ENCODE measurements at places on chromosomes 5 and 9.
A peak's percentile ranks its signal among the peaks of the same experiment; 100 is the strongest.

- DNase-seq, result no peak
Observed at GRCh38 chr5:4208996-4209395, 613.4 kb downstream of the IRX1 start.

DNA sequence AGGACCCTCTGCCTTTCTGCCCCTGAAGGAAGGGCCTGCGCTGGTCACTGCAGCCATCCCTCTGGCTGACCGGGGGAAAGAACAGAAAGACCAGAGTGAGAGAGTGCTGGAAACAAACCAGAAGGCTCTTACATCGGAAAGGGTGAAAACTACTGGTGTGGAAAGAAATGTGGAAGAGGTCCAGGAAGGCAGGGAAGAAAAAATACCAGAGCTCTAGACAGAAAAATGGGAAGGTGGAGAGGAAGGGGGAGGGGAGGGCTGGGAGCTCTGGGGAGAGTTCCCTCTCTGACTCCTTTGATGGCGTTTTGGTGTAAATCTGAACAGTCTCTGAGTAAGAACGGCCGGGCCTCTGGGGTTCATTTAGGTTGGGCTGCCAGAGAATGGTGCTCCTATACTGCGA, 47.7 kb downstream of the COL23A1 start:
- DNase-seq, result peak; percentile 60

DNA sequence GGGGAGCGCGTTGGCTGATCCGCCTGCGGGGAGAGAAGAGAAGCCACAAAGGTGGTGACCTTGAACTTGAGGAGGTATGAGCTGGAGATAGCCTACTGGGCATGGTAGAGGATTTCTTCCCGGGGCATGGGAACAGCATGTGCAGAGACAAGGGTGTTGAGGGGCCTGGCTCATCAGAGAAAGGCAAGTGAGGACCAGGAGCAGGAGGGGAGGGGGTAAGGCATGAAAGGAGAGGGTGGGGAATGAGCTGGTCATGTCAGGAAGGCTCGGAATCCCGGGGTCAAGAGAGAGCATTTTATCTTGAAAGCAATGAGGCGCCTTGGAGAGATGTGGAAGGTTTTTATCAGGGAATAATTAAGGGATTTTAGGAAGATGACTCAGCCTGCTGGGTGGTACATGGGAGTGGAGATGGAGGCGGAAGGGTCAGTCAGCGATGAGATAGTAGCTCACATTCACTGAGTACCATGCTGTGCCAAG, 121.1 kb downstream of the LHX2 start:
- DNase-seq, result no peak

DNA sequence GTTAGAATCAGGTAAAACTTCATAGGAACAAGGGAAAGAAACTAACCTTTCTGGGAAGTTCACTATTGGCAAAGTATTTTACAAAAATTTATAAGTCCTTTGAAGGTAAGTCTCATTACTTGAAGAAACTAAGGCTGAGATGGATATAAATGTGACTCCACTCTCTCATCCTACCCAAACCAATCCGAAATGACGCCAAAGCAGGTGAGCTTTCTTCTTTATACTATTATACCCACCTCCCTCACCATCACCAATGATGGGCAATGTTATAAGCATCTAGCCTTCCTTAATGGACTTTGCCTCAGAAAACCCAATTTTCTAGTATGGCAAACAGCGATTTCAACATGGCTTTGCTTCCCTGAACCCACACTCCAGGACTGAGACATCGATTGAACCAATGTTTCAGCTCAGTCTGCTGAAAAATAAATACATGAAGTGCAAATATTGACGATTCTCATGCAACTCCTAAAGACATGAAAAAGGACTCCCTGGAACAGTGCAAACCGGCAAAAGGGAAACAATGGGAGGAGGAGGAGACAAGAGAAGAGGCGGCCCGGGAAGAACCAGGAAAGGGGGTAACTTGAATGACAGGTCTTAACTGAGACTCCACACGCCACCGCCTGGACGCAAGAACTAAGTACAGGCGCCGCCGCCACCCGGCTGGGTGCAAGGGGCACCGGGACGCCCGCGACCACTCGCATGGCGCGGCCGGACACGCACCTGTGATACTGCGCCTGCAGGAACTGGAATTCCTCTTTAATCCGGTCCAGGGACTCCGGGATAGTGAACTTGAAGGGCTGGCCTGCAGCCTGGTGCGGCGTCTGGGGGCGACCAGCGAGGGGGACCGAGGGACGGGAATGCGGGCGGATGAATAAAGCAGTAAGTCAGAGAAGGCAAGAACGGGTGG, 2.5 kb downstream of the TLE1 start:
- DNase-seq, result peak; percentile 65

DNA sequence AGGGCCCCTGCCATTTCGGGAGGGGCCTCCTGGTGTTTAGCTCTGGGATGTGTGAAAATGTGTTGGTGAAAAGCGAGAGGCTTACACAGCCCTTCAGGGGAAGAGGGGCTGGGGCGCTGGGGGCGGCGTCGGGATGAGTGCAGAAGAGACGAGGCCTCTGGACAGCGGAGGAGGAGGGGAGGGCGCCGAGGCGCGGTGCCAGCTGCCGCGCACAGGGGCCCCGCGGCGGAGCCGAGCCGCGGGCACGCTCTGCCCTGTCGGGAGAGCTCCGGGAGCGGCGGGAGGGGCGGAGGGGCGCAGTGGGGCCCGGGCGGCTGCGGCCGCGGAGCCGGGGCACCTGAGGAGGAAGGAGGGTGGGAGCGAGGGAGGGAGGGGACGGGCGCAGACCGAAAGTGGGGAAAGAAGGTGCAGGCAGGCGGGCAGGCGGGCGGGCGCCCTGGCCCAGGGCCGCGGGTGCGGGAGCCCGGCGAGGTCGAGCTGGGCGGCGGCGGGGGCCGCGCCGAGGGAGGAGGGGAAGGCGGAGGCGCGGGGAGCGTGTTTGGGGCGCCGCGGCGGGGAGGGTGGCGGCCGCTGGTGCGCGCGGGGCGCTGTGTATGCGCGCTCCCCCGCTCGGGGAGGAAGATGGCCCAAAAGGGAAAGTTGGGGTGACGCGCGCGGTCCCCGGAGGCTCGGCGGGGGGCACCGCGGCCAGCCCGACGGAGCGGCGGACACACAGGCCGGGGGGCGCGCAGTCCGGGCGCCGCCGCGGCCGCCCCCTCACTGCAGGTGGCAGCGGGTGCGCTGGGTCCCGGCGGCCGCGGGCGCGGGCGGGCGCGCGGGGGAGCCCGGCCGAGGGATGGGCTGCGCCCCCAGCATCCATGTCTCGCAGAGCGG, at the start of gene PDE8B:
Gene PDE8B, plus strand, starts transcription at position 590 of the 873 bp plus-strand sequence. Its CDS starts 246 bp downstream, at position 836.
- no peak for DNase-seq

DNA sequence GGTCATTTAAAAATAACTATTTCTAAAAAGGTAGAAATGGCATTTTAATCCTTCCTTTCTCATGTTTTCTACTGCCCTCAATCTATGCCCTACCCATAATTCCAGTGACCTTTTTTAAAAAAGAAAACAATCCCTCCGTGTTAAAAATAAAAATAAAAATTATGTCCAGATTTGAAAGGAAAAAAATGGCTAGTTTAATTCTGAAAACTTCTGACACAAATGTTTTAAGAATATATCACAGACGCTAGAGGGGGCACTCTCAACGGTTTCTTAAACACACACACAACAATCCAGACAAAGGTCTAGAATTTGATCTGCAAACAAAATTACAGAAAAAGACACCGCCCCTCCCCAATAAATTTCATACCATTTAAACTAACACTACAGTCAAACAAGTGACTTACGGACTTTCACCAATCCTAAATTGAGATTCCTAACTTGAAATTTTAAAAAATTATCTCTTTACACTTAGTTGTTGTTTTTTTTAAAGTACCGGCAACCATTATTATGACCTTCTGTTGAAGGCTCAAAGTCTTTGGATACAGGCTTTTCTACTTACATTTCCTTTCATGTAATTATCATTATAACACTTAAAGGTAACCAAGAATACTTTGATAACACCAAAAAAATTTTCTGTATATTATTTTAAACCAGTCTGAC, 38.2 kb downstream of the CLINT1 start:
- DNase-seq, result peak; percentile 33

DNA sequence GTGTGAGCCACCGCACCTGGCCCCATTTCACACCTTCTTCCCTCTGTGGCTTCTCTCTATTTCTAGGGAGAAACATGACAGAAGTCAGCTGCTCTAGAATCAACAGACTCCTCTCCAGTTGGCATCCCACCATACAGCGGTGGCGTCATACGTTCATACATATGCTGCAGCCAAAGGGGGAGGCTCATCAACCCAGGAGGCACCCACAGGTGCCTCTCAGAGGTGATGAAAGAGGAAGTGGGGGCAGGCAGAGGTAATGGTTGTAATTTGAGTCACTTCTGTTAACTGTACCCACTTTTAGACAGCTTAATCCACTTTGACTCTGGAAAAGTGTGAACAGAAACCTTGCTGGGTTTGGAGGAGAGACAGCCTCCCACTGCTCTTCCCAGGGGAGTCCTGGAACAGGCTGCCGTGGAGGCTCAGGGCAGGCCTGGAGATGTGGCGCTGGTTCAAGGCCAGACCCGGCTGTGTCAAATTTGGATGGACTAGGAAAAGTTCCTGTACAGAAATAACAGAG, 47.3 kb upstream of the SUB1 start:
- no peak for DNase-seq

- peak; percentile 99 for DNase-seq
Observed at GRCh38 chr9:136267261-136268111, 21.9 kb upstream of the QSOX2 start.

GRCh38 chr9:652914-653313, 188.6 kb upstream of the DMRT1 start:
- DNase-seq, result no peak

DNA sequence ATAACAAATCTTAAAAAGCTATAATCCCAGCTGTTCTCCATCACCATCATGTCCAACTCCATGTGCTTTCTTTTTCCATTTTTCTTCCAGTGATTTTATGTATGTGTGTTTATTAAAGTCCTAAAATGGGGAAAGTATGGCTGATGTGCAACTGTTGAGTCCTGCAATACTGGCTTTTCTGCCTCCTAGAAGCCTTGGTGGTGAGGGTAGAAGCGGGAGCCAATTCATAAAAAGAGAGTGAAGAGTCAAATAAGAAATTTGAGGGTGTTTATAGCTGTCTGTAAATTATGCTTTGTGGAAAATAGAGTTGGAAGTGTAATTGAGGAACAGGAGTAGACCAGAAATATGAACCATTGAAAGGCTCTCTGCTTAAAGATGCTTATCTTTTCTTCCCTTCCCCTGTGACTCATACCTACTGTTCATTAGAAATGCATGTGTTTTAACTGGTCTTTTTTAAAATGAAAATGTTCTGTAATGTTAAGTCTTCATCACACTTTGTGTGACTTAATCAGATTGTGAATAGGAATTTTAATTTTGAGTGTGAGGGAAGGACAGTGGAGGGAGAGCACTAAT, 80.1 kb downstream of the ZCCHC7 start:
- peak; percentile 47 for DNase-seq

GRCh38 chr5:41708604-41708940, 161.7 kb downstream of the OXCT1 start:
- no peak for DNase-seq

DNA sequence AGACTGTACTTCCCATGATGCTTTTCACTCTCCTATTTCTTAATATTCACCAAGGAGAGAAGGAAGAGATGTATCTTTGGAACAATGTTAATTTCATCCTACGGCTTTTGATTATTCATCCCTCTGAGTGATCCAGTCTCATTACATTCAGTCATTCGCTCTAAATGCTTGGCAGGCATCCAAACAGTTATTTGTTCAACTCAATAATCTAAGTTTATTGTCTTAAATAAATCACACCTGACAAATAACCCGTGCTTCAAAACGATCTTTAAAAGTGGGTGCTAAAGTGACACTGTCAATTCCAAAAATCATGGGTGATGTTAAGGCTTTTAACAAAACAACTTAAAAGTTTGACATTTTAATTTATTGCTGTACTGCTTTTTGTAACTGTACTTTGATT, 233.1 kb downstream of the RASEF start:
- no peak for DNase-seq

- DNase-seq, result no peak
Observed at GRCh38 chr9:1759009-1759408, 256.1 kb upstream of the SMARCA2 start.

DNA sequence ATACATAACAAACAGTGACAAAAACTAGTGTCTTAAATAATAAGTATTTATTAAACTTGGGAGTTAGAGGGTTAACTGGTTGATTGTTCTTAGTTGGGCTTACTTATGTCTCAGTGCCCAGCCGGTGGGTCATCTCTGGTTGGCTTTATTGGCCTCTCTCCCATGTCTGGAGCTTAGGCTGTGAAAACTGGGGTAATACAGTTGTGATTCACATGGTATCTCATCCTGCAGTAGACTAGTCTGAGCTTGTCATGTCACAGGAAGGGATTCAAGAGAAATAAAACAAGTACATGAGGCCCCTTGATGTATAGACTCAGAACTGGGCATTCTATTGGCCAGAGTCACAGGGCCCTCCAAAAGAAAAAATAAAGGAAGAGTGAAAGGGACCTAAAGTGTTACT, 466.4 kb upstream of the SMC2 start:
- DNase-seq, result no peak

DNA sequence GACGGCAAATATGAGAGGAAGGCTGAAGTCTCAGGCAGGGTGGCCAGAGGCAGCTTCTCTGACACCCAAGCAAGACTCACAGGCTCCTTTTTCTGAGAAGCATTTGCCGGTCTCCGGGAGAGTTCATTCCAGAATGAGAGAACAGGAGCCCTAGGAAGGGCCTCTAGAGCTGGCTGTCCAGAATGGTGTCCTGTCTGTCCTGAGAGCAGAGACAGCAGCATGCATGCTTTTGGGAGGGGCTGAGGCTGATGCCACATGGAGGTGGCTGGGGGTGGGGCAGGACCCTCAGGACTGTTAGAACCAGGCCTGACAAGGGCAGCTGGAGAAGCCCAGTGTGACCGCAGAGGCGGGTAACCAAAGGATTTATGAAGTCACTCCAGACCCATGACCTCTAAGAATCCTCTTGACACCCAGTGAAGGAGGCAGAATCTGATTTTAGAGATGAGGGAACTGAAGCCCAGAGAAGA, 60.0 kb downstream of the SHB start:
- DNase-seq, result no peak

- DNase-seq, result no peak
Observed at GRCh38 chr9:114006155-114006550, 71.9 kb downstream of the AMBP start.

DNA sequence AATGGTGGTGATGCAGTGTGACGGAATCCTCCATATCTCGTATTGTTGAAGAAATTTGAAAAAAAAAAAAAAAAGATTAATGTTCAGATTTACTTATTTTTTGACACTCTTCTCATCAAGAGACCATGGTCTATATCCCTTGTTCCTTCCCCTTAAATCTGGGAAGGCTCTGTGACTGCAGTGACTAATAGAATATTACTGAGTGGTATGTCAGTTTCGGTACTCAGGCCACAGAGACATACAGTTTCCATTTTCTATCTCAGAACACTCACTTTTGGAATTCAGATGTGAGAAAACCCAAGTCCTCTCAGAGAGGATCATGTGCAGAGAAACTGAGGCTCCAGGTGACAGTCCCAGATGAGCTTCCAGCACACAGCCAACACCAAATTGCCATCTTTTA, 1193.5 kb downstream of the DTWD2 start:
- DNase-seq, result peak; percentile 4
